ENCODE measurements at places on chromosomes 6 and 20.

GRCh38 chr6:157224178-157224950, 99.0 kb downstream of the TMEM242 start:
- peak; percentile 66 for DNase-seq

DNA sequence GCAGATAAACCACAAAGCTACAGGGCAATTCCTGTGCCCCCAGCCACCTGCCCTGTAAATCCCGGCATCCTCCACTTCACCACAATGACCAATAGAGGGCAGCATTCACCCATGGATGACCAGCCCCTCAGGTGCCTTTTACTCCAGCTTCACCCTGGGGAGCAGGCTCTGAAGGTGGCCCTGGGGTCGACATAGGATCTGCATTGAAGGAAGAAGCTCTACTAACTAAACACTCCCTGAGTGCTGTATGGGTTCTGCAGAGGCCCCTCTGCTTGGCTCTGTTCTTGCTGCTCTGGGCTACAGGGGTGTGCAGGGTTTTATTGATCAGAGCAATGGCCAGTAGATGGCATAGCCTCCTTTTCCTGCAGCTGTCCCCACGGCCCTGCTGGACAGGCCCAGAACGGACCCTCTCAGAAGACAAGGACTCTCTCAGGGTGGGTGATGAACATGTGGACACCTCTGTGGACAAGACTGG, 20.3 kb downstream of the CST4 start:
- DNase-seq, result peak; percentile 70

GRCh38 chr20:20712004-20712473, 405 bp downstream of the RALGAPA2 start:
- DNase-seq, result peak; percentile 61

DNA sequence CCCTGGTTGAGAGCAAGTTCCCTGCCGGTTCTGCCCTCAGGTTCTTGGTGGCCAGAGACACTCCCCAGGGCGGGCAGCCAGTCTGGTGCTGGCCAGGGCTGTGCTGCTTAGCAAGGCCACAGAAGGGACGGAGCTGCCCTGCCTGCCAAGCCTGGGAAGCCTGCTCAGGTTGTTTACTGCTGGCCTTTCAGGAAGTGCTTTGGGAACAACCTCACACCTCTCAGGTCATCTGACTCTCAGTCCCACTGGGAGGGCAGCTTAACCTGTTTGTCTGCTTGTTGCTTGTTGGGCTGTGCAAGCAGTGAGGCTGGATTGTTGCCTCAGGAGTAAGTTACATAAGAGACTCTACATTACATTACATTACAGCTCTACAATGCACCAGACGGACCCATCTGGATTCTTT, 75.8 kb upstream of the AFDN start:
- no peak for DNase-seq

DNA sequence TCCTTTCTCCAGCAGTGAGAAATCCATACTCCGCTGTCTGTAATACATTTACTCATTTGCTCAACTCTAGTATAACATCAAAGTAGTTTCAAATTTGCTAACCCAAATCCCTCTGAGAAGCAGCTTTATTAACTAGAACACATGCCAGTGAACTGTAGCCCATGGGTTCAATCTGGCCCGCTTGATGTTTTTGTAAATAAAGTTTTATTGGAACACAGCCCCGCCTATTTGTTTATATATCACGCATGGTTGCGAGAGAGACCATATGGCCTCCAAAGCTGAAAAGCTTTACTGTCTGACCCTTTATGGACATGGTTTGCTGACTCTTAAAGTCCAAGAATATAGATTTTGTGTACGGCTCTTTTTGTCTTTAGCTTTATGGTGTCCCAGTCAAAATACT, 32.2 kb downstream of the CDYL start:
- no peak for DNase-seq

DNA sequence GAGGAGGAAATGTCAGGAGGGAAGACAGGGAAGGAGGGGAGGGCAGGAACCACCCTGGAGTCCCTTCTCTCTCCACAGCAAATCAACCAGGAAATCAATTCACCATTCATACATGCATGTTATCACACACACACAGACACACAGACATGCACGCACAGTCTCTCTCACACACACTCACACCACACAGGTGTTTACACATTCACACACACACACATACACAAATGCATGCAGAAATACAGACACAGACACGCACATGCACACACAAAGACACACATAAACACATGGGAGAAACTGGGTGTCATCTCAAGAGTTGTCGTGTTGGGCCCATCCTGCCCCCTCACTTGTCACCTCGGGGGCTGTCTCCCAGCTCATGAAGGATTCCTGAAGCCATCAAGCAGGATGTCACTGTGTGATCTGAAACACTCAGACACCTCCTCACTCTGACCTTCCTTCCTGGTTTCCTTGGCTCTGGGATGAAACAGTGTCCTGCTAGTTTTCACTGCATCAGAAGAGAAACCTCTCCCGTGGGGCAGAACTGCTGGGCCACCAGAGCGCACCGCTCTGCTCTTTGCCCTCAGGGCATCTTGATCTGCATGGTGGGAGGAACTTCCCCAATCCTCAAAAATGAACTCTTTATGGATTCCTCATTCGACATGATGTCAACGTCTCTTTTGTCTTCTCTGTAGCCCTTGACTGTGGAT, 9.2 kb downstream of the RAET1G start:
- DNase-seq, result no peak

- DNase-seq, result no peak
Observed at GRCh38 chr6:43921039-43921438, 151.0 kb downstream of the VEGFA start.

DNA sequence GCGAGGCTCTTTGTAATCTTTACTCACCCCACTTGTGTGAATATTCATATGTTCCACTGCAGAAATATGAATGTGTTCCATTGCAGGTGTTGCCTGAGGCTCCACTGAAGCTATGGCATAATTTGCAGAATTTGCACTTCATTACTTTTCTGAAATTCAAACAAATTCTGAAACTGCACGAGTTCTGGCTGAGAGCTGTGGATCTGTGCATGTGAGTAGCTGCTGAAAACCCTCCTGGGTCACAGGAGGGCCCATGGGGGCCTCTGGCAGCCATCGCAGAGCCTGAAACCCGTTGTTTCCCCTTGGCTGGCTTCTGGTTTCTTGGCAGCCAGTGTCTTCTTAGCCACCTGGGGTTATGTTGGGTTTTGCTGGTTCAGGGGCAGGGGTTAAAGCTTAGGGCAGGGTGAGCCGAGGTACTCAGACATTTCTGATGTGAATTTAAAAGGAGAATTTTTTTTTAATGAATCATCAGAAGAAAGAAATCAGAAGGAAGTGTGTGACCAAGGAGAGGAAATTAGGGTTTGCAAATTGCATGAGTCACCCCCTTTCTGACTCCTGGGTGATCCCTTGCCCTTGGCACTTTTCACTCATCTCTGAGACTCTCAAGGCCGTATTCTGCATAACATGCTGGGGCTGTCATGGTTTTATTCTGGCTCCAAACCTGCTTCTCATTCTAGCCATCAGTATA, 40.6 kb downstream of the TOX2 start:
- DNase-seq, result peak; percentile 86

GRCh38 chr20:39574061-39574460, 611.9 kb downstream of the DHX35 start:
- DNase-seq, result no peak

- peak; percentile 57 for DNase-seq
Observed at GRCh38 chr6:127554435-127555006, 22.5 kb upstream of the C6orf58 start.

DNA sequence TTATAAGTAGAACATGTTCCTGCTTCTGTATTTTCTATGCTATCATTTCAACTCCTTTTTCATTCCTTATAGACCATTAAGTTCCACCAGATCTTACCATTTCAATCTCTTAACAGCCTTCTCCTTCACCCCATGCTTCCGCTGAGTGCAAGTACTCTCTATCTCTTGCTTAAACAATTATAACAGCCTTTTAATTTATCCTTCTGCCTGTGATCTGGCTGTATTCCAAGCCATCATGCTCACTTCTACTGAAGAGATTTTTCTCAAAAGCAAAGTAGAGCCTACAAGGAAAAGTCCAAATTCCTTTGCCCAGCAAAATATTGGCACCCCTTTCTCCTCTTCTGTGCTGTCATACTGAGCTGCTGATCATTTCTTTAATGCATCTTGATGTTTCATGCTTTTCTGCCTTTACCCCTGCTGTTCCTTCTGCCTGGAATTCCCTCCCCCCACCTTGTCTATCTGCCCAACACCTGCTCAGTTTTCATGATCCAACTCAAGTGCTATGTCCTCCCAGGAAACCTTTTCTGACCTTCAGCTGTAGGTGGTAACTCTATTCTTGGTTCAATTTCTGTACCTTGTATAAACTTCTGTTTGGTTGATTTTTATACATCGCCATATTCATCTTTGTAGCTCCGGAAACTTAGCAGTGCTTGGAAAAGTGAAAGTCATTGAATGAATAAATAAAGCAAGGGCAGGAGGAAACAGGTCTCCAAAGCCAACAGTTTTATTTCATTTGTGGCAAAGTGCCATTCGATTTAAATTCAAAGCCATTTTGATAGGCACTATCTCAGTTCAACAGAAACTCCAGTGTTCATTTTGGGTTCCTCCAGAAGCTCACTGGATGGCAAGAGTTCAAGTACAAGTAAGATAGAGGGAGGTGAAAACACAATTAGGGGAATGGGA, 10.5 kb upstream of the BMP2 start:
- DNase-seq, result no peak

GRCh38 chr20:56380375-56380774, 11.6 kb downstream of the AURKA start:
- no peak for DNase-seq

- DNase-seq, result no peak
Observed at GRCh38 chr20:52595518-52595917, 376.6 kb upstream of the TSHZ2 start.

- no peak for DNase-seq
Observed at GRCh38 chr6:39182604-39183003, 46.7 kb downstream of the KCNK5 start.

- DNase-seq, result peak; percentile 46
Observed at GRCh38 chr6:111842891-111843290, 30.4 kb downstream of the FYN start.

GRCh38 chr20:22776369-22776768, 192.0 kb upstream of the FOXA2 start:
- DNase-seq, result no peak

- peak; percentile 53 for DNase-seq
Observed at GRCh38 chr6:109978174-109979032, at the start of gene GPR6. GPR6 (plus strand) TSS chr6:109978311; CDS start chr6:109979113, 802 bp downstream.

GRCh38 chr6:98516206-98516605, 318.2 kb upstream of the POU3F2 start:
- no peak for DNase-seq

DNA sequence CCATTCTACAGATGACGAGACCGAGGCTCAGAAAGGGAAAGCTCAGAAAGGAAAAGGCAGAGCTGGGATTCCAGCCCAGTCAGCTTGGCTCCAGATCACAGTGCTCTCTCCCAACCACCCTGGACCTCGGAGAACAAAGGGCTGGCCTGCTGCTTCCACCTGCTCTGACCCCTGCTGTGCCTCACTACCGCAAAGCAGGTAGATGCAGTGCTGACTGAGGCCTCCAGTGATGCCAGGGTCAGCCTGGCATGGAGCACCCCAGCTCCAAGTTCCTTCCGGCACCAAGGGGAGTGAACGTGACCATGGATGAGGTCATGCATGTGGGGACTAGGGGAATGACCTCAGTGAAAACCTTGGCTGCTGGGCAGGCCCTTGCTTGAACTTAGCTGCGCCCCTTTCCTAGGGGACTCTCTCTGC, 20.7 kb upstream of the TLDC2 start:
- DNase-seq, result no peak

- no peak for DNase-seq
Observed at GRCh38 chr20:2139250-2139649, 37.6 kb downstream of the STK35 start.

- DNase-seq, result peak; percentile 66
Observed at GRCh38 chr6:169048865-169049205, 204.8 kb downstream of the THBS2 start.

GRCh38 chr6:167748458-167749379, 78.0 kb upstream of the AFDN start:
- DNase-seq, result no peak

- DNase-seq, result peak; percentile 90
Observed at GRCh38 chr6:160462551-160463109, 114.5 kb downstream of the SLC22A3 start.

- no peak for DNase-seq
Observed at GRCh38 chr20:51097351-51098120, 74.6 kb upstream of the KCNG1 start.

DNA sequence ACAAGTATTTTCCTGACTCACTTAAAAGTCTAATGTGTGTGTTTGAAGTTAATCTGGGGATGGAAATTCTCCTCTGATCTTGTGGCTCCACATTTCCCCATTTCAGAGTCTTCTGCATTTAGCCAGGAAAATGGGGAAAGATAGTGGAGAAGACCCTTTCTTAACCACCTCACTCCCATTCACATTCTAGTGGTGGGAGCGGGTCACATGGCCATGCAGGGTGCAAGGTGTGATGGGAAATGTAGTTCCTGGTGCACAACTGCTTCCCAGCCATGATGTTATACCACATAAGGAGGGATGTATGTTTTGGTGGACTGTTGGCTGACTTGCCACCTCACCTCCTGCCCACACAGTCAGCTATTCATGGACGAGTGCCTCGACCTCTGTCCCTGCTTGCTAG, 61.8 kb downstream of the BANF2 start:
- DNase-seq, result peak; percentile 9

DNA sequence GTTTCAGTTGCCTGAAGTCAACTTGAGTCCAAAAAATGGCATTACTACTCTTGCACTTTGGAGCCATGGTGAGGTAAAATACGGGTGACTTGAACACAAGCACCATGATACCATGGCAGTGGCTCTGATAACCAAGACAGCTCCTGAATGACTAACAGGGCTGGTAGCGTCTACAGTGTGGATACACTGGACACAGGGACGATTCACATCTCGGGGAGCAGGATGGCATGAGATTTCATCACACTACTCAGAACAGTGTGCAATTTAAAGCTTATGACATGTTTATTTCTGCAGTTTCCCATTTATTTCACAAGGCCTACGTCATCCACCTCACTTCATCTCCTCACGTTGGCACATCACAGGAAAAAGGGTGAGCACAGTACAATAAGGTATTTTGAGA, 950.9 kb downstream of the KIF16B start:
- no peak for DNase-seq

DNA sequence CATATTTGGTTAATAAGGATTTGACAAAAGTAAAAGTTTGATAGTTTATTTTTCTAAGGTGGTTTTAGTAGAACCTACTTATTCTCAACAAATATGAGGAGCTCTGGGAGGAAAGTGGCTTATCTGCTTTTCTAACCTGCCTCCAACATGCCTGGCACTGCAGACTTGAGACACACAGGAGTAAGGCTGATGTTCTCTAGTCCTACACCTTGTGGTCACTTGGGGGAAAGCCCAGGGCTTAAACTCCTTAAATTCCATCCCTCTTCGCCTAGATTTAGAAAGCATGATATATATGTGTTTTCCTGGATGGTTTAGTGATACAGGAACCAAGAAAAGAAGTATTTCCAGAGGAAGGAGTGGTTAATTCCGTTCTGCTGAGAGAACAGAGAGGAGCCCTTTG, 39.9 kb upstream of the SAMD5 start:
- no peak for DNase-seq

- no peak for DNase-seq
Observed at GRCh38 chr6:12426121-12426520, 136.0 kb downstream of the EDN1 start.
